ENCODE measurements at places on chromosomes 16 and 17.

GRCh38 chr17:49490276-49490675 lies 4.8 kb upstream of the NGFR start:
- DNase-seq: no peak

- no peak for DNase-seq
Measured at GRCh38 chr16:79784007-79784406, 183.5 kb upstream of the MAF start.

DNA sequence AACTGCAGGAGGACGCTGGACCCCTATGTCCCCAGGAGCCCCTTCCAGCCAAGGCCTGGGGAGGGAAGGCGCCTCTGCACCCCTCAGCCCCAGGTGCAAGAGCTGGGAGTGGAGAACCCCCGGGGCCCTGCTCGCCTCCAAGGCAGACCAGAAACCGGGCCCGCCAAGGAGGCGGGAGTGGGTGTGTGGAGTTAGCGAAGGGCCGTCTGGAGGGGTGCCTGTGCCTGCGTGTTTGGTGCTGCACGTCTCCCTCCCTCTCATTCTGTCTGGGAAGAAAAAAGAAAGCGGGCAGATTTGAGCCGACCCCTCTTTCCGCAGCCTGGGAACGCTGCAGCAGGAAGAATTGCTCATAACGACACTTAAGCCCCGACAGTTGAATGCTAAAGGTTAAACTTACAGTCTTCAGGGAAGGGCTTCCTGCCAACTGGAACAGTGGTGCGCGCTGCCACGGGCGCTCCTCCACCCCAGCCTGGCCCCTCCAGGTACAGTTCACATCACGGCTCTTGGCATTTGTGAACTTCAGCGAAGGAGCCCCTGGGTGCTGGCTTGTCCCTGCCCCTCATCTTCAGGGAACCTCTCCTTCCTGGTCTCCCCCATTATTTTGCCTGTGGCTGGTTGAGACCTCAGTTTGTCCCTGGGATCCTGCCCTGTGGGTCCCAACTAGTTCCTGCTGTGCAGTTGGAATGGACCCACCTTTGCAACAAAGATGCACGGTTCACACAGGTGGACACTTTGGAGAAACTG lies 19.2 kb upstream of the ZFHX3 start:
- DNase-seq: no peak

GRCh38 chr17:82981141-82981730 lies 98.2 kb upstream of the METRNL start:
- no peak for DNase-seq

GRCh38 chr16:47887496-47887895 lies 268.3 kb downstream of the ABCC12 start:
- DNase-seq: no peak

- DNase-seq: no peak
Measured at GRCh38 chr17:55710410-55710809, 12.3 kb downstream of the TMEM100 start.

DNA sequence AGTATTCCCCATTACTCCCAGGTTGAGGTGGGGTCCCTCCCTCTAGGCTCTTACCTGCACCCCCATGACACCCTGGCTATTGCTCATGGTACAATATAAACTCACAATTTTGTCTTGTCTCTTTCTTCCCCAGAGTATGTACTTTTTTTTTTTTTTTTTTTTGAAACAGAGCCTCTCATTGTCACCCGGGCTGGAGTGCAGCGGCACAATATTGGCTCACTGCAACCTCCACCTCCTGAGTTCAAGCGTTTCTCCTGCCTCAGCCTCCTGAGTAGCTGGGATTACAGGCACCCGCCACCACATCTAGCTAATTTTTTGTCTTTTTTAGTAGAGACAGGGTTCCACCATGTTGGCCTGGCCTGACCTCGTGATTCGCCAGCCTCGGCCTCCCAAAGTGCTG lies 8.5 kb downstream of the KANSL1 start:
- DNase-seq: no peak

GRCh38 chr16:22732400-22732799 lies 81.6 kb upstream of the HS3ST2 start:
- DNase-seq: no peak

- DNase-seq: no peak
Measured at GRCh38 chr17:2700491-2701141, 10.9 kb downstream of the CLUH start.

GRCh38 chr17:73820686-73821448 lies 176.6 kb upstream of the SDK2 start:
- DNase-seq: no peak

DNA sequence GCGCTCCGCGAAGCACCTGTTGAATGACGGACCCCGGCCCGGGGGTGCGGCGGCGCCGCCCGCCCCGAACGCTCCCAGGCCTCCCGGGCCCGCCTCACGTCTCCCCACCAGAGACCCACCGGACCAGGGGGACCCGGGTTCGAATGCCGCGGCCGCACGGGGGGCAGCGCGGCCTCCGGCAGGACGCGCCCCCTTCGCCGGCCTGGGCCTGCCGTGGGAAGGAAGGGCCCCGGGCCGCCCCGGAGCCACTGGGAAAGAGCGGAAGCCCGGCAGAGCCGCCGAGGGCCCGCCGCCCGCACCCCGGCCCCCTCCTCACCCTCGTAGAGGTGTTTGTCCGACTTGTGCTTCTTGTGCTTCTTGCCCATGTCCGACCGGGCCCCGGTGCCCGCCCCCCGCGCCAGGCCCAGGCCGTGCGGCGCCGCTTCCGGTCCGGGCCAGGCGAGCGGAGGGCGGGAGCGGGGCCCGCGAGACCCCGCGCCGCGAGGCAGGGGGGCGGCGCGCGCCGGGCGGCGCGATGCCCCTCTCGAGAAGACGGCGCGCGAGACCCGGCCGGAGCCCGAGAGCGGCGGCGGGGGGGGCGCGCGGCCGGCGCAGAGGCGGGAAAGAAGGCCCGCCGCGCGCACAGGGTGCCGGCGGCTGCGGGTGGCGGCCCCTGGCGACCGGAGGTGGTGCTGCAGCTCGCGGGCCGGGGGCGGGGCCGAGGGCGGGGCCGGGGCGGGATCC lies at the start of gene BRD7:
BRD7 (minus strand) TSS at position 579 of the 723 bp plus-strand sequence; CDS start at position 365, 214 bp downstream.
- peak; percentile 32 for DNase-seq

- DNase-seq: no peak
Measured at GRCh38 chr17:7717756-7718350, 309 bp downstream of the DNAH2 start.

DNA sequence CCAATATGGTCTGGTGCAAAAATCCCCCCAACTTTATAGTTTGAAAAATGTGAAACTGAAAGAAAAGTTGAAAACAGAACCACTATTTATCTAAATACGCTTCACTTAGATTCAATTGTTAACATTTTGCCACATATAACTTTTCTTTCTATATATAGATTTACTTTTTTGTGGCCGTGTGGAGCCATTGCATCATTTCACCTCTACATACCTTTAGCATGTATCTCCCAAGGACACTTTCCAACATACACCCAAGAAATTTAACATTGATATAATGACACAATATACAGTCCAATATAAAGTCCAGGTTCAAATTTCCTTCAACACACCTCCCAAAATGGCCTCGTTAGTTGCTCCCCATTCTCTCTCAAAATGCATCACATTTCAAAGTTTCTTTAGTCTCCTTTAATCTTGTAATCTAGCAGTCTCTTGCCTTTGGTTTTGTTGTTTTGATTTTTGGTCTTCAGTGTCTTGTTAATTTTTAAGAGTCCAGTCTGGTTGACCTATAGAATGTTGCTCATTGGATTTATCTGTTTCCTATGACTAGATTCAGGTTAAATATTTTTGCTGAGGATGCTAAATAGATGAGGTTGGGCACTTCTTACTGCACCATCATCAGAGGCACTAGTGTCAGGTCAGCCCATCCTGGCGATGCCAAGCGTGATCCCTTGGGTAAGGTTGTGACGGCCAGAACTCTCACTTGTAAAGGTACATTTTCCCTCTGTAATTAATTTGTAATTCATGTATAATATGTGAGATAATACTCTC lies 64.3 kb upstream of the BCAR1 start:
- DNase-seq: no peak

- DNase-seq: no peak
Measured at GRCh38 chr17:21460358-21460757, 84.2 kb downstream of the KCNJ12 start.

GRCh38 chr17:5364156-5364555 lies 55.3 kb downstream of the NUP88 start:
- no peak for DNase-seq

DNA sequence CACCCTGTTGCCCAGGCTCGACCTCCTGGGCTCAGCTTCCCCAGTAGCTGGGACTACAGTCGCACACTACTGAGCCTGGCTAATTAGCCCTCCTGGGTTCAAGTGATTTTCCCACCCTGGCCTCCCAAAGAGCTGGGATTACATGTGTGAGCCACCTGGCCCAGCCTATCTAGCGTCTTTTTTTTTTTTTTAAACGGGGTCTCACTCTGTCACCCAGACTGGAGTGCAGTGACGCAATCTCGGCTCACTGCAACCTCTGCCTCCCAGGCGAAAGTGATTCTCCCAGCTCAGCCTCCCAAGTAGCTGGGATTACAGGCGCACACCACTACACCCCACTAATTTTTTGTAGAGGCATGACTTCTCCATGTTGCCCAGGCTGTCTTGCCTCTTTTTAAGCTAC lies 33.3 kb downstream of the GLG1 start:
- DNase-seq: no peak

GRCh38 chr17:8935191-8935590 lies 30.3 kb downstream of the PIK3R5 start:
- DNase-seq: no peak

- no peak for DNase-seq
Measured at GRCh38 chr16:55212791-55213190, 111.2 kb upstream of the IRX6 start.

GRCh38 chr17:1322480-1322879 lies 43.0 kb downstream of the TRARG1 start:
- DNase-seq: no peak

GRCh38 chr16:49439050-49439449 lies 65.4 kb downstream of the C16orf78 start:
- DNase-seq: no peak

DNA sequence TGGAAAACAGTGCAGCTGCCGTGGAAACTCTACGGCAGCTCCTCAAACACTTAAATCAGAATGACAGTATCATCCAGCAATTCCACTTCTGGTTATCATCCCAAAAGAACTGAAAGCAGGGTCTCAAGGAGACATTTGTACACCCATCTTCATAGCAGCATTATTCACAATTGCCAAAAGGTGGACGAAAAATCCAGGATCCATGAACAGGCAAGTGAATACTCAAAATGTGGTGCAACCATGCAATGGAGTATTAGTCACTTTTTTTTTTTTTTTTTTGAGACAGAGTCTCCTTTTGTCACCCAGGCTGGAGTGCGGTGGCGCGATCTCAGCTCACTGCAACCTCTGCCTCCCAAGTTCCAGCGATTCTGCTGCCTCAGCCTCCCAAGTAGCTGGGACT lies 10.6 kb upstream of the AATK start:
- no peak for DNase-seq

DNA sequence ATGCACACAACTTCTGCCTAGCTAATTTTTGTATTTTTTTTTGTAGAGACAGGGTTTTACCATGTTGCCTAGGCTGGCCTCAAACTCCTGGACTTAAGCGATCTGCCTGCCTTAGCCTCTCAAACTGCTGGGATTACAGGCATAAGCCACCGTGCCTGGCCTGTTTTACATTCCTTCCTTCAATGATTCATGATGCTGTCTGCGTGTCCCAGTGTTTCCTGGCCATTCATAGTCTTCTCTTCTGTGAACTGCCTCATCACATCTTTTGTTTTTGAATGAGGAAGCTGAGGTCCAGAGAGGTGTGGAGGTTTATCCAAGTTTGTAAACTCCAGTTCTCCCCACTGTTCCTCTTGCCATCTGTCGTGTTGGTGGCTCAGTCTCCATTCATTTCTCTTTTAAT lies 64.5 kb upstream of the MED9 start:
- no peak for DNase-seq

GRCh38 chr17:40452216-40452787 lies 9.1 kb downstream of the IGFBP4 start:
- no peak for DNase-seq

GRCh38 chr16:49833796-49834530 lies 21.9 kb downstream of the ZNF423 start:
- DNase-seq: no peak

DNA sequence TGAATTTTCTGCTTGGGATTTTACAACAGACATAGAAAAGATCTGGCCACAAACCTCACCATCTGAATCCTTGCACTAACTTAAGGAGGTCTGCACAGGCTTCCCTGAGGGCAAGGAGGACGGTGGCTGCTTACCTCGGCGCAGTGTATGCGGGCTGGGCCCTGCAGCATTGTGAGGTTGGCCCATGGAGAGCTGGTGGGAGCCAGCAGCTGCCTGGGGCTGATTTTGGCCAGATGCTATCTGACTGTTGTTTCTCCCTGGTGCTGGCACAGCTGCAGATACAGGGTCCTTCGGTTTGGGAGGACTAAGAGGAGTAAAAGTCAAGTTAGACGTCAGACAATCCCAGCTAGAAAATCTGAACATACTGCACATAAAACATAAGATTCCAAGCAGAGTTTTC lies 79.8 kb downstream of the ARHGAP17 start:
- no peak for DNase-seq

DNA sequence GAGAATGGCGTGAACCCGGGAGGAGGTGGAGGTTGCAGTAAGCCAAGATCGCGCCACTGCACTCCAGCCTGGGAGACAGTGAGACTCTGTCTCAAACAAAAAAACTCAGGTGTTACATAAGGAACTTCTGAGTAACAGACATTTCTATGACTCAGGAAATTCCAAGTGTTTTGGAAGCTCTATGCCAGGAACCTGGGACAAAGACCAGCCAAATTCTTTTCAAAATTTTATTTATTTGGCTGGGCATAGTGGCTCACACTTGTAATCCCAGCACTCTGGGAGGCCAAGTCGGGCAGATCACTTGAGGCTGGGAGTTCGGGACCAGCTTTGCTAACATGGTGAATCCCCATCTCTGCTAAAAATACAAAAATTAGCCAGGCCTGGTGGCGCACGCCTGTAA lies 5.2 kb upstream of the SH2B1 start:
- no peak for DNase-seq

DNA sequence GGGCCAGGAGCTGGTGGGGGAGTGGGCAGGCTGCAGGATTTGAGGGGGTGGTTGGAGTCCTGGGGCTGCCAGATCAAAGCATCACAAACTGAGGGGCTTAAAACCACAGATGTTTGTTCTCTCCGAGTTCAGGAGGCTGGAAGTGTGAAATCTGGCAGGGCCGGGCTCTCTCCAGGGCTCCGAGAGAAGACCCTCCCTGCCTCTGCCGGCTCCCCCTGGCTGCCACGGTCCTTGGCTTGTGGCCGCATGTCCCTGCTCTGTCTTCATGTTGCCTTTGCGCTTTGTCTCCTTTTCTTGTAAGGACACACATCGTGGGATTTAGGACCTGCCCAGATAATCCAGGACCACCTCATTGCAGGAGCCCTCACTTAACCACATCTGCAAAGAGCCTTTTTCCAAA lies 139.8 kb upstream of the GSE1 start:
- no peak for DNase-seq
